NCI-H82 (cell line): ENCODE measurements at places on chromosomes 5 and 9.

DNA sequence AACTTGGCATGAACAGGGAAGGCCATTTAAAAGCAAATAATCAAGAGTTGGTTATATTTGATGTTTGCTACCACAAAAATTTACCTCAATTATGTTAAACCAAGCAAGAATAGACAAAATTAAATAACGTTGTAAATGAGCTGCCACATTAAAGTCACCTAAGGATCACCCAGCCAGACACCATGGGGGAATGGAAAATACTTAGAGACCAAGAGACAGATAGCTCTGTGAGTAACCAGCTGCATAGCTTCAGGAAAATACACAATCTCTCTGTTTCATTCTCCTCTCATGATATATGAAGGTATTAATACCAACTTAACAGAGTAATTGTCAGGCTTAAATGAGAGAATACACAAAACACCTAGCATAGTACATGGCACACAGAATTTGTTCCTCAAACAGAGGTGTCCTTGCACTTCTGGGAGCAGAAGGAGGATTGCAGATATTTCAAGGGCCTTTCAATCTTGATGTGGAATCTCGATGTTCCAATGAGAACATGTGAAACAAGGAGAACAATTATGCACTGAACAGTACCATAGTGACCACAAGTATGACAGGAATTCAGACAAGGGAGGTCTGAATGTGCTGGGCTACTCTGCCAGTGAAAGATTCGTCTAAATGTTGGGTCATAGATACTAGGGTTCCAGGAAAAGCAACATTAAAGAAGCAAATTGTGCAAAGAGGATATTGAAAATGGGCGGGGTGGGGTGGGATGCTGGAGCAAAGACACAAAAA is 18.6 kb downstream of the JAKMIP2 start:
- DNase-seq: no peak

GRCh38 chr5:64384765-64385164 is 121.0 kb upstream of the RGS7BP start:
- DNase-seq: peak; percentile 18

DNA sequence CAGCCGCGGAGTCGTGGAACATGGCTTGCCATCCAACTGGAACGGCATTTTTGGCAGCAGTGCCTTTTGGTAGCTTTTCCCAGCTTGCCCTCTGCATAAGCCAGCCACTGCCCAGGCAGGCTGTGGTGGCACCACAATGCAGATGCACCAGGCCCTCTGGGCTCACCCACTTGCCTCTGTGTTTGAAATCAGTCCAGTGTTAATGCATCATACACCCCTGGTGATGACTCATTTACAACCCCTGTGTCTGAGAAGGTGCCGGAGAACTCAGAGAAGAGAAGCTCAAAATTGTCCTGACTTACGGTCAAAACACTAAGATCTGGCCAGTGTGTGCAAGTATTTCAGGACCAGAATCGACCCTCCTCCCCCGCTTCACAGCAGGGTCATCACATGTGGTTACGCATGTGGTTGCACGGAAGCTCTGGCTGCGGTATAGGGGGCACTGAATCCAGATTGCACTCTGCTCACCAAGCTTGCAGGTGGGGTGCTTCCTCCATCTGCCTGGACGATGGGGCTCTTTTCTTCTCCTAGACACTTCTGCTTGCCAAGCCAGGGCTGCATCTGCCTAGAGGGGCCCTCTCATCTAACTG is 66.5 kb upstream of the SMIM15 start:
- no peak for DNase-seq

DNA sequence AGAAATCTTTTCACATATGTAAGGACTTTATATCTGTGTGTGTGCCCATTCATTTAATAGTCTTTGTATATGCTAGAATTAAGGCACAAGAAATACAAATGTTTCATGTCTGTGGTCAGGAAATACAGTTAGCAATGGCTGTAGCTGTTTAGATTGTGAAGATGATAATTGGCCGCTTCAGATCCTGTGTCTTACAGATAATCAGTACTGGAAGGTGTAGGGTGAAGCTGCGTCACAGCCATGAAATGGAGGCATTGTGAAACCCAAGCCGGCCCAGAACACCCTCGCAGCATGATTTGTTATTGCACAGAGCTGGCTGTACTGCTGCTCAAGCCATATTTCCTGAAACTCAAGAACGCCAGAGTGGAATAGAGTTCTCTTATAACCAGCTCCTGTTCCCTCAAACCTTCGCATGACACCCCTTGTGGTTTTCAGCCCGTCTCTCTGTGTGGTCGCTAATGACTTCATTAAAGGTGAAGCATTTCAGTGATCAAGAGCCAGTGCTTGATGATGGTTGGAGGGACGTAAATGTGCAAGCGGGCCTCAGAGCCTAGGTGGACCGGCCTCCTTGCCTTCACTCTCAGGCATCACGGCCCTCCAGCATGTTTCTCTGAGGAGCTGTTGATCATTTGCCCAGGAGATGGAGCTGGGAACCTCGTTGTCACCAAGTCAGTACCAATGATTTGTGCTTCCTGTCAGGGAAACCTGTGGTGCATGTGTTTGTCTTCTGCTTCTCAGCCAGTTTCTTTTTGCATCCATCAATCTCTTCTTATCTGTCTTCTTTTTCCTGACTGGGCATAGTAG is 80.1 kb downstream of the F2RL2 start:
- DNase-seq: peak; percentile 24

DNA sequence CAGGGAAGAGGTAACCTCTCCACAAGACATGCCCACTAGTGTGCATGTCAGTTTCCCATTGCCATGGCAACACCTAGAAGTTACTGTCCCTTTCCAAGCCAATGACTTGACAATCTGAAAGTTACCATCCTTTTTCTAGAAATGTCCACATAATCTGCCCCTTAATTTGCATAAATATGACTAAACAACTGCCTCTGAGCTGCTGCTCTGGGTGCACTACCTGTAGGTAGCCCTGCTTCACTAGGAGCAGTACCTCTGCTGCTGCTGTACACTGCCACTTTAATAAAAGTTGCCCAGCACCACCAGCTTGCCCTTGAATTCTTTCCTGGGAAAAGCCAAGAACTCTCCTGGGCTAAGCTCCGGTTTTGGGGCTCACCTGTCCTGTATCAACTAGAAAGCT is 392.4 kb downstream of the NTRK2 start:
- no peak for DNase-seq

DNA sequence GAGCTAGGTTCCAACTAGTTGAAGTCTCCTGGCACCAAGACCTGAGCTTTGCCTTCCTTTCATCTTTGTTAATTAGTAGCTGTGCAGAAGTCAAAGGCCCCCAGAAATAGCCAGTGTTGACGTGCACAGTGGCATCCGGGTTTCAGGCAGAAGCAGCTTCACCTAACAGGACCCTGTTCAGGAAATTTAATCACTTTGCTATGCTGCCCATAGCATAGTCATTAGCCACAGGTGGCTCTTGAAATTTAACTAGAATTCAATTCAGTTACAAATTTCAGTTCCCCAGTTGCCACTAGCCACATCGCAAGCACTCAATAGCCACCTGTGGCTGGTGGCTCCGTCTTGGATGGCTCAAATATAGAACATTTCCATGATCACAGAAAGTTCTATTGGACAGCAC is 179.1 kb downstream of the GOLPH3 start:
- DNase-seq: no peak

DNA sequence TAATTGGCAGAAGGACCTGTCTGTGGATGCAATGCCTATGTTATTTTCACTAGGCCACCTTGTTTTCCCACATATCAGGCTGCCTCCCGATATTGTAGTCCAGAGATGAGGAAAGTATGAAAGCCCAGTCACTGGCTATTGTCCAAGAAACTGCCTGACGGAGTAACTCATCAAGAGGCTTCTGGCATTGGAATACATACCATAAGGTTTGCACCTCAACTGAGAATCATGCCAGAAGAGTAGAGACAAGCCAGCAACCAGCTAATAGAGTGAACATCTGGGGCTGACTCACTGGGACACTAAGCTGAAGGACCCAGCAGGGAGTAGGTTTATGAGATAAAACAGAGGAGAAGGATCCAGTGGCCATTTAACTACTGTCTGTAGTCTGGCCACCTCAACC is 137.2 kb upstream of the FST start:
- DNase-seq: no peak

- peak; percentile 92 for DNase-seq
These were observed 17.1 kb upstream of the CDC23 start for GRCh38 chr5:138230261-138230660.

GRCh38 chr5:1794901-1795290 is 4.7 kb downstream of the MRPL36 start:
- no peak for DNase-seq

GRCh38 chr5:123947797-123948196 is 435.8 kb downstream of the CSNK1G3 start:
- no peak for DNase-seq

GRCh38 chr5:67623078-67623477 is 426.5 kb upstream of the CD180 start:
- DNase-seq: peak; percentile 46

GRCh38 chr5:149379177-149379761 is at the start of gene IL17B:
Gene IL17B (minus strand): TSS chr5:149379292. CDS start chr5:149379225, 67 bp downstream.
- no peak for DNase-seq

GRCh38 chr9:133026426-133026825 is 4.4 kb upstream of the GTF3C5 start:
- DNase-seq: no peak

- no peak for DNase-seq
These were observed 462 bp downstream of the NUDCD2 start for GRCh38 chr5:163459462-163459818.

DNA sequence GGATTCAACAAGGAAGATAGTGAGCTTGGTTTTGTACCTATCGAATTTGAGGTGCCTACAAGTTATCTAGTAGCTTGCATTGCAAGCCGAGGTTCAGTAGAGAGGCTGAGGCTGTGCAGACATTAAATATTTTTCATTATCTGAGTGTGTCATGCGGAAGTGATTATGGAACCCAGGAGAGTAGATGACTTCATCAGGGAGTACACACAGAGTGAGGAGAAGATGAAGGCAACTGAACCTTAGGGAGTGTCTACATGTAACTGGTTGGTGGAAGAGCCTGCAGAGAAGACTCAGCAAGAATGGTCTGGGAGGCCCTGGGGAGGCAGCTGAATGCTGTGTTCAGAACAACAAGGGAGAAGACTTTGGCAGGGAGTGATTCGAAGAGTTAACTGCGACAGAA is 393.9 kb downstream of the ARHGEF28 start:
- no peak for DNase-seq

GRCh38 chr5:96316487-96316886 is 116.6 kb downstream of the PCSK1 start:
- no peak for DNase-seq

- DNase-seq: no peak
These were observed 121.1 kb downstream of the BOD1 start for GRCh38 chr5:173495225-173495904.

GRCh38 chr9:14822666-14823065 is 87.6 kb downstream of the FREM1 start:
- DNase-seq: no peak

DNA sequence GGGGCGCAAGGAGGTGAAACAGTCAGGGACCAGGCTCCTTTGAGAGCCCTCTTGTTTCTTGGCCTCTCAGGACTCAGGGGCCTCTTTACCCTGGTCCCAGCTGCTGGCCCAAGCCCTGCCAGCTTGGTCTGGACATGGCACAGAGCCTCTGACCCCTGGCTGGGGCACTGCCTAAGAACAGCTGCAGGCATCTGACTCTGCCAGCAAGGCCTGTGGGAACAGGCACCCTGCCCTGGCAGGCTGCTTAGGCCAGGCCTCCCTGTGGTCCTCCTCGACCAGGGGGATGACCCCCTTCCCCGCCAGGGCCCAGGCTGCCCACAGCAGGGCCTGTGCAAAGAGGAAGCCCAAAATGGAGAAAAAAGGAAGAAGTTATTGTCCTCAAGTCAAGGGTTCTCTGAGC is 25.5 kb downstream of the OLFML2A start:
- no peak for DNase-seq

DNA sequence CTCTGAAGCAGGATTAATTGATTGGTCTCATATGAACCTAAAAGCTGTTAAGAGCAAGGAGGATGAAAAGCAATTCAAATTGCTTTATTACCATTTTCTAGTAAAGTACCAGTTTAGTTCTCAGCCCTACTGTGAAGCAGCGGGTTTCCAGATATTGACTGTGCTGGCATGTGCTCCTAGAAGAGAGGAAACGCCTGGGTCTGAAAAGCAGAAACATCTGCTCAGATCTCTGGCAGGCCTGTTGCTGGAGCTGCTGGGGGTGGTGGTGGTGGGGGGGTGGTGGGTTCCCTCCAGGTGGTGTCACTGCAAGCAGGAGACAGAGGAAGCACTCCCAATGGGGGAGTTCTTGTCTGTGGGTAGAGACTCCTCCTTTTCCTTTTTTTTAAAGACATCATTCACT is 105.5 kb upstream of the ZNF462 start:
- DNase-seq: peak; percentile 22

GRCh38 chr5:516338-516925 is 7.8 kb downstream of the SLC9A3 start:
- DNase-seq: no peak

DNA sequence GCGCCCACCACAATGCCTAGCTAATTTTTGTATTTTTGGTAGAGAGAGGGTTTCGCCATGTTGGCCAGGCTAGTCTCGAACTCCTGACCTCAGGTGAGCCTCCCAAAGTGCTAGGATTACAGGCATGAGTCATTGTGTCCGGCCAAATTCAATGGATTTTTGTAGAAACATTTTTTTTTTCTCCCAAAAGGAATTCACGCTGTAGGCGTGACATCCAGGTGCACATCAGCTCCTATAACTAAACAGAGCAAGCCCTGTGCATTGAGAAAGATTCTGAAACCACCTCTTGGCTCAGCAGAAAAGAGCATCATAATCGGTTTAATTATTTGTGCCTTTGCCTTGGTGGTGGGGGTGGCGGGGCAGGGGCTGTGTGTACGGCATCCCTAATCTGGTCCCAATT is 32.9 kb upstream of the DAB2IP start:
- DNase-seq: peak; percentile 21

GRCh38 chr5:35884773-35885172 is 28.1 kb downstream of the IL7R start:
- DNase-seq: no peak

GRCh38 chr9:12230708-12231107 is 462.5 kb upstream of the TYRP1 start:
- no peak for DNase-seq

DNA sequence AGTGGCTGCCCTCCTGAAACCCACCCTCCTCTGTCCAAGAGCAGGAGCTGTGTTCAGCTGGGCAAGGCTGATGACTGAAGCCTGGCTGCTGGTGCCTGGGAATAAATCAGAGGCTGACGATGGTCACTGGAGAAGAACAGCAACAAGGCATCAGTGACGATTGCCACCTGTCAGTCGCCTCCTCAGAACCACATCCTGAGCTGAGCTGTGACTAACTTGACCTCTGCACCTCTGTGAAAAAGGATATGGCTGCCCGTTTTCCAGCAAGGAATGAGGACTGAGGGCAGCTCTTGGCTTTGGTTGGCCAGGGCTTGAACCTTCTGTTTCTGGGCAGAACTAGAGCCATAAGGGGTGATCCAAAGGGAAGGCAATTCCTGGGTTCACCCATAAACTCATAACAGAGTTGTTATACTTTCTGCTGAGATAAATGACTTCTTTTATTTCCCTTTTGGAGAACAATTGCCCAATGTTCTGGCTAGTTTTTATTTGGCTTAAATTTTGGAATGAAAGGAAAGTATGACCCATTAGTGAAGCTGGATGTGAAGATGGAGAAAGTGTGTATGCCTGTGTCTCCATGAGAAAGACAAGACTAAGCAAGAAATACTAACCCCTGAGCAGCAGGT is 40.1 kb downstream of the TRIP13 start:
- DNase-seq: no peak
